T-helper 17 cell (primary cell): ENCODE measurements at places on chromosomes 5 and 9. TPM values are rescaled to one million over a fixed set of nuclear protein-coding genes. Genes with fewer than 3 reads are reported as not detected.

Gene LTC4S
- total RNA-seq, result 6.8 TPM

GRCh38 chr5:152811988-152812387, 406.9 kb upstream of the NMUR2 start:
- no peak overlapping the region for H3K4me3 ChIP-seq
- no peaks in the 10 kb centered on the region for H3K27me3 ChIP-seq
- no peaks in the 10 kb centered on the region for H3K4me1 ChIP-seq
- DNase-seq, result no peak
- H3K36me3 ChIP-seq, result no peaks in the 10 kb centered on the region

Gene LMX1B
- total RNA-seq, result not detected

Gene TMC1
- total RNA-seq, result not detected

GRCh38 chr5:179407191-179408175, 62.2 kb upstream of the ADAMTS2 start:
- no peak overlapping the region for H3K27ac ChIP-seq
- H3K4me3 ChIP-seq, result no peak overlapping the region
- no peak for DNase-seq
- H3K4me1 ChIP-seq, result peaks cover 3% of the 10 kb centered on the region
